Activated T-helper 1 cell treated with anti-CD3 and anti-CD28 coated beads, Interleukin-2, amount 50 U/mL, for 16 hours (primary cell): ENCODE measurements at places on chromosomes 2 and 18.
A peak's percentile ranks its signal among the peaks of the same experiment; 100 is the strongest.

DNA sequence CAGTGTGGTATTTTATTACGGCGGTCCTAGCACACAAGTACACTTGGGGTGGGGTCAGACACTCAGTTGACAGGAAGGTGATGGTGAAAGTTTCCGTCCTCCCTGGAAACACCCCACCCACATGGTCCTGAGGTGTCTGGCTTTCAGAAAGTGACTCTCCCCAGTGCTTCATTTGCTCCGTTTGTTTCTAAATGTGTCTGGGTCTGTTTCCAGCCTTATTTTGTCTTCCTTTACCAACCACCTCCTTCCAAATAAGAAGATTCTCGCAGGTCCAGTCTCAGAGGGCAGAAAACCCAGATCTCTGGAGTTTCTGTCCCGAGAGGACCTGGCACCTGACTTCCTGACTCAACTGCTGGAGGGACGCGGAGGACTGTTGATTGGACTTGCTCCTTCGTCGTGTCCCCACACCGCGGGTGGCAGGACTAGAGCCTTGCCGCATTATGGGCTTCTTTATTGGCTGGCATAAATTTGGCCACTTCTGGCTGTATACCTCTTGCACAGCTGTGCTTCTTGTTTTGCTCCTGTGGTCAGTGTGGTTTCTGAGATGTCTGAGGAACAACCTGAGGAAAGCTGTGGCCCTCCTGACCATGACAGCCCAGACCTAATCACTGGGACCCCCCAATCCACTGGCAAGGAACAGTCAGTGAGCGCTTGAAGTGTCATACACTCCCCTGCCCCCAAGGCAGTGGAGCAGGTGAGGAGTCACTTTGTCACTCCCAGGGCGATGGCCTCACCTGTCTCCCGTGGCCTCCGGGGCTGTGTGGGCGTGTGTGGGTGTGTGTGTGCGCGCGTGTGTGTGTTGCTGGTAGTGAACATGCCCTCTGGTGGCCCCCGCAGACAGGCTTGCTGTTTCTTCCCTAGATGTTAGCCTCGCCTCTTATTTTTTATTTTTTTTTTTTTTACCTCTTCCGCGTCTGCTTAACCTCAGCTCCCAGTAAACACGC is 45.6 kb downstream of the MEX3C start:
- DNase-seq, result peak; percentile 30

GRCh38 chr2:101558740-101559525 is 84.0 kb upstream of the RFX8 start:
- DNase-seq, result no peak

- no peak for DNase-seq
These were observed 13.5 kb downstream of the PASK start for GRCh38 chr2:241135737-241136136.

GRCh38 chr18:48121752-48122151 is 191.3 kb upstream of the SMAD2 start:
- DNase-seq, result no peak

- DNase-seq, result no peak
These were observed 234.9 kb downstream of the BCL11A start for GRCh38 chr2:60318544-60318943.

DNA sequence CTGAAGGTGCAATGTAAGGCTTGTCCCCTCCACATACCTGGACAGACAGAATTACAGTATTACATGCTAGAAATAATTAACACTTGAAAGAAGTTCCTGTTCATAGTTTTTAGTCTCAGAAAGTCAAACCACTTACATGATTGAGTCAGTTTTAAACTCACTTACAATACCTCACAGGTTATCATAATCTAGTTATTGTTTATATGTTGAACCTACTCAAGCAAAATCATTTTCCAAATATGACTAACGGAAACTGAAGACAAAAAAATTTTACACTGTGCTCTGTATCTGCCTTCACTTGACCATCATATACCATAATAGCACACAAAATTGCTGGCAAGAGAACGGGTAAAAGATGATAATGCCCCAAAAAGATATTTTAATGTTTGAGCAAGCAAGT is 78.5 kb downstream of the ATL2 start:
- DNase-seq, result no peak

- no peak for DNase-seq
These were observed 145.3 kb upstream of the ATP5MC3 start for GRCh38 chr2:175326801-175327200.

DNA sequence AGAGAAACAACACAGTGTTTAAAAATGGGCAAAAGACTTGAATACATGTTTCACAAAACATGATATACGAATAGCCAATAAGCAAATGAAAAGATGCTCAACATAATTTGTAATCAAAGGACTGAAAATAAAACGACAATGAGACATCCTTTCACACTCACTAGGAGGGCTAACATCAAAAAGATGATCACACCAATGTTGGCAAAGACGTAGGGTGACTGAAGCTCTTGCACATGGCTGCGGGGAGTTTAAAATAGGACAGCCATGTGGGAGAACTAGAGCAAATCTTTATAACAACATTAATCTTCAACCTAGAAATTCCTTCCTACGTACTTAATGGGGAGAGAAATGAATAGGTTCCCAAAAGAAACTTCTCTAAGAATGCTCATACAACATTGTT is 19.2 kb upstream of the SEH1L start:
- no peak for DNase-seq

- no peak for DNase-seq
These were observed 108.3 kb downstream of the CDH7 start for GRCh38 chr18:65859075-65859474.

- no peak for DNase-seq
These were observed 140.5 kb downstream of the THADA start for GRCh38 chr2:43455296-43455695.

GRCh38 chr2:164186591-164186990 is 434.7 kb downstream of the GRB14 start:
- no peak for DNase-seq

- no peak for DNase-seq
These were observed 64.0 kb downstream of the ARHGAP25 start for GRCh38 chr2:68798569-68798968.

- no peak for DNase-seq
These were observed 2.5 kb upstream of the TET3 start for GRCh38 chr2:73982140-73982617.

GRCh38 chr2:42513252-42513918 is 19.6 kb upstream of the KCNG3 start:
- DNase-seq, result no peak

DNA sequence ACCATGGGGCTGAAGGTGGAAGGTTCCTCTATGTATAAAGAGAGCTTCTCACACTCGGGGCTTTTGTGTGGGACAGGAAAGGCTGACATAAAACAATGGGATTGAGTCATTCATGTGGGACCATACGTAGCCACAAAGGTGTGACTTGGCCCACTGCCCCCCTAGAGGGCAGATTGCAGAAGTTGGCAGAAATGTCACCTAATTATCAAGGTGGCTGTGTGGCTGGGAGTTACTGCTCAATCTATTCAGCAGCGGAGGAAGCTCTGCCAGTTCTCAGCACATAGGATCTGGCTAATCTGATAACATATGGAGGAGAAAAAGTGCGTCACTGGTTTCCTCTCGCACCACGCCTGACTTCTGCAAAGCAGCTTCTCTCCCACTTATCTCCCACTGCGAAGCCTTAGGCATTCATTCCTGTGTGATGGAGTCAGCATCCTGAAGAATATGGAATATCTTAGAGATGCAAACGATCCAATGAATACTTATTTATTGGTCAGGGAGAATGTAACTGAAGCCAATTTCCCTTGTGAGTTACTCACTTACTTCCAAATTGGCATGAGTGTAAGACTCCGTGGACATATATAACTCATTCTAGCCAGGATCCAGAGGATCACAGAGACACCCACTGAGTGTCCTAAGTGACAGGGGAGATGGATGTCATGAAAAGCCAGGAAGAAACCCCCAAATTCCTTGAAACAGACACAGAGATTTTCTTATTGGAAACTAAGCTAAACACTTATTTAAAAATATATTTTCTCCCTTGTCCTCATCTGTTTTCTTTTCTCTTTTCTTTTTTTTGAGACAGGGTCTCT is 344.8 kb downstream of the TGIF1 start:
- DNase-seq, result no peak

- no peak for DNase-seq
These were observed 240.9 kb upstream of the GULP1 start for GRCh38 chr2:188050726-188051125.

GRCh38 chr18:5630057-5630899 is 86.5 kb upstream of the EPB41L3 start:
- peak; percentile 0 for DNase-seq

DNA sequence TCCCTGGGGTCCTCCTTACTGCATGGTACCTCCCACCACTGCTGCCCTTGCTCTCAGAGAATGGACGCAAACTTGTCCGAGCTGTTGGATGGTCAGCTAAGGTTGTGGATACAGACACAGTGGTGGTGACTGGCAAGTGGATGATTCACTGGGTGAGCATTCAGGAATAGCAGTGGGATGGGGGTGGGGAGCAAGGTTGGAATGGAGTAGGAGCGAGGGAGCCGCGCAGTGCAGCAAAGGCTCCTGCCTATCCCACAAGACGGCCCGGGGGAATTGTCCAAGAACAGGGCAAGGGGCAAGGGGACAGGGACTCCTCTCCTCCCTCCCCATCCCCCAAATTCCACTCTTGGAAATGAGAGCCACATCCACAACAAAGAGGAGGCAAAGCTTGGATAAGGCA is 102.2 kb downstream of the PIEZO2 start:
- no peak for DNase-seq

- DNase-seq, result peak; percentile 8
These were observed 23.3 kb upstream of the MC5R start for GRCh38 chr18:13800505-13801259.

DNA sequence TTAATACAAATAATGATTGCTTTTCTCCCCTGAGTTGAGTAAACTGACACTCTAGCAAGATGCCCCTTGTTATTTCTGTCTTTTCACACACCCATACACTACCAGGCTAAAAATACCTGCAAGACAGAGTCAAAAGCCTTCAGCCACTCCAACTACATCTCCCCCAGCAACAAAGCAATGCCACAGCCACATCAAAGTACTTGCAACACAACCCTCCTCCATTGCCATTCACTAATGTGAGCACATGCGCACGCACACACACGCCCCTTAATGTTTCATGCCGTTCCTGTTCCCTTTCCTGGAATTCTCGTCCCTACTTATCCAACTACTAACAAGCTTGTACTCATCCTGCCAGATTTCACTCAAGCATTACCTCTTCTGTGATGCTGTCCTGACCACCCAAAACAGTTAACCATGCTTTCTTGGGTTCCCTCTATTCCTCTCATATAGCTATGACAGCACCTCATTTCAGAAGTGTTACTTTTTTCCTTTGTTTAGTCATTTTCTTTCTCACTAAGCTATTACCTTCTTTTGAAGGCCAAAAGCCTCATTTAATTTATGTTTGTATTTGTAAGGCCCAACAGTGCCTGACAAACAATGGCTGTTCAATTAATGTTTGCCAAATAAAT is 29.6 kb downstream of the SLC25A12 start:
- no peak for DNase-seq

GRCh38 chr2:200496696-200497095 is 13.2 kb downstream of the KCTD18 start:
- no peak for DNase-seq

DNA sequence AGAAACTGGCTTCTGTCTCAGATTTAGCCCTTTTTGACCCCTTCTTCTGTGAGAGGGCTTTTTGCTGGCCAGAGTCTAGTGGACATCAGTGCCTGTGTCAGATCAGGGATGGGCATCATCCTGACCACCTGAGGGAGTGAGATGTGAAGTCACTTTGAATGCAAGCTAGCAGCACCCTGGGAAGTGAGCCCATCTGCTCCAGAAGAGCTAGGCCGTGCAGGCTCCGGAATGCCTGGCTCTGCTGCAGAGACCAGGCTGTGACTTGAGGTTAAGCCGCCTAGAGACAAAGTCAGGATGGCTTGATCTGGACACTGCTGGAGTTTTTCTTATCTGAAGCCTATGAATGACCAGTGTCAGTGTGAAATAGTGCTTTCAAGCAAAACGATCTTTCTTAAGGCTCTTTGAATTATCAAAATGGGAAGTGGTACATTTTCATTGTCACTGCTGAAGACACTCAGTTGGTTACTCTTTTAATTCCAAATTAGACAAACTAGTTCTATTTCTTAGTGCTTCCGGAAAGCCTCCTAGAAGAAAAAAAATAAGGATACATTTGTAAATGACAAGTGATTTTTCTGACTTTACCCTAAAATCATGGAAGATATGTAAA is 20.8 kb downstream of the DGUOK start:
- no peak for DNase-seq

- DNase-seq, result no peak
These were observed 91.0 kb downstream of the MAPRE2 start for GRCh38 chr18:35132021-35132902.
